NCI-H2081 treated with DMSO at 0.1 percent for 48 hours (cell line): ENCODE measurements at places on chromosomes 5 and 9.
A peak's percentile ranks its signal among the peaks of the same experiment; 100 is the strongest.

GRCh38 chr9:13444245-13445102, 165.0 kb upstream of the MPDZ start:
- no peak for DNase-seq

DNA sequence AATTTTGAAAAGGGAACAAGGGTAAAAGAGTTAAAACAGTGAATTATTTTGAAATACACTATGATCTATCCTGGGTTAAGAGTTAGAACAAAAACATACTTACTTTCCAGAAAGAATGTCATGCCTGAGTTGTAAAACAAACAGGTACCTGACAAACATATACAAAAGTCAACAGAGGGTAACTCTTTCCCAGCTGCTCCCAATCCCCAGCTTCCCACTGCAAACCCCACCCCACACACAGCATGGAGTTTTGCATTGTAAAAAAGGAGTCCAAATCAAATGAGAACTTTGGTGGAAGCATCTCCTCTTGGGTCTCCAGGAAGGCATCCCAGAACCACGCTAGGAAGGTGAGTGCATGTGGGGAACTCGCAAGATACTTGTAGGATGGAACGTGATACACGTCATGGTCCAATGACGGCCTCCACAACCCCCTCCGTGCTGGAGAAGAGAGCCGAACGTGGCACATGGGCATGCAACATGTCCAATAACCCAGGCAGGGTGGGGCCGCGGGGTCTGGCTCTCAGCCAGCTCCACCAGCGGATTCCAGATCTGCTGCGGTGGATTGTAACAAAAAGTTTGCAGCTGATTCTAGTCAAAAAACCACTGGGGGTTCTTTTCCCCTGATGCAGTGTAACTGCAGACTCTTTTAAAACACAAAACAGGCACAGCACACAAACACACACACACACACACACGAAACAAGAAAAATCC, 55.8 kb downstream of the EPB41L4B start:
- DNase-seq: no peak

DNA sequence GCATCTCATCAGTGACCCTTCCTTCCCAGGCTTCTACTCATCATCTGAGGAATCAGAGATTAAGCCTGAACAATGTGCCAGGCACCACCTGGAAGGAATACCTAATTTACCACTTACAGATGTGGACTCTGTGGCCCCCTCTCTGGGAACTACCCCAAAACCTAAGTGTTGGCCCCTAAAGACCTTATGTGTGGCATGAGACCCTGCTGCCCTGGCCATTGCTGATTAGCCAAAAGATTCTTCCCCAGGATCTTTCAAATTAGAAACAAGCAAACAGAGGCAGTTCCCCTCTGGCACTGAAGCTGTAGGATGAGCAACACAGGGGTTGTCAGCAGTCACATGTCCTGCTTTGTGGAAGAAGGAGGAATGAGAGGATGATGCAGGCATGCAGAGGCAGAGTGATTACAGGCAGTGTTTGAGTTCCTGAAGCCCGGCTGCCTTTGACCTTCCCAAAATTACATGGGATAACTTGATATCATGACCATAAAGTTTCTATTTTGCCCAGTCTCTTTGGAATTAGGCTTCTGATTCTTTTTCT, 10.6 kb downstream of the SPINK4 start:
- DNase-seq: no peak

- DNase-seq: no peak
Measured at GRCh38 chr5:60207040-60207439, 313.5 kb upstream of the PDE4D start.

- no peak for DNase-seq
Measured at GRCh38 chr5:54281960-54282692, 28.2 kb downstream of the ARL15 start.

- DNase-seq: no peak
Measured at GRCh38 chr5:176732736-176733405, 77.5 kb upstream of the UNC5A start.

DNA sequence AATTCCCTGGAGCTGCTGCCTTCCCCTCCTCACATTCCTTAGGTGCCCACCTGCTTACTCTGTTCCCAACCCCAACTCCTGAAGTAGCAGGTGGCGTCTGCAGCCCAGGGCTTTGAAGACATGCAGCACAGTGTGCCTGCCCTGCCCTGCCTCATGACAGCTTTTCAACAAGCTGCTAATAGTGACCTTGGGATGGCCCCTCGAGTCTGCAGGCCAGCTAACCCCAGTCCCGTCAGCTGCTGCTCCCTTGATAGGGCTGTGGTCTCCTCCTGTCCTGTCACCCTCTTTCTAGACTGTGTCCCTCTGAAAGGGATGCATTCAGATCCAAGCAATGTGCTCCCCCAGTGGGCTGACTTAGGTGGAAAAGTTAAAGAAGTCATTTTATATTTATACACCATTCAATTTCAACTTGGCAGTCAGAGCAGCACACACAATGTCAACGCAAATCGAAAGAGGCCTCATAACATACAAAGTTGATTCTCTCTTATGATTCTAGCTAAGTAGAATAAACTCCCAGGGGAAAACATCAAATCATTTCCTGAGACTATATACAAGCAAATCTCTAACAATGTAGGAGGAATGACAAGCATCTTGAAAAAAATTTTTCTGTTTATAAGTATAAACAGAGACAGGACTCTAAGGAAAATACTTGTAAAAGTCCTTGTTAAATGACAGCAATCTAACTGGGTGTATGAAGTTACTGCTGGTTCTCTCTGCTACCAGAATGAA, 37.9 kb downstream of the ADRB2 start:
- no peak for DNase-seq

DNA sequence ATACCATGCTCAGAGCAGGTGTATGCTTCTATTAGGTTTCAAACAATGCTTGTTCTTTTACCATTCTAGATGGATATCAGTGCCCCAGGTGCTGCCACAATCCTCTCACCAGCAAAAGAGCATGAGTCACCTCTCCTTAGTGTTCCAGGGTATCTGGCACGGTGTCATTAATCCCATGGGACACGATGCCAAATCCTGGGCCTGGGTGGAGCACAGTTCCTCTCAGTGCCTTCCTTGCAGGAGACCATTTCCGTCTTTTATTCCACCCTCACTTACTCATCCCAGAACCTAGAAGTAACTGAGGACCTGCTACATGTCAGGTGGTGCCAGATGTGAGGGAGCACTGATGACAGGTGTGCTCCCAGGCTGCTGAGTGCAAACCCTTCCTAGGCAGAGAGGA, 1.3 kb upstream of the OR13J1 start:
- DNase-seq: no peak

DNA sequence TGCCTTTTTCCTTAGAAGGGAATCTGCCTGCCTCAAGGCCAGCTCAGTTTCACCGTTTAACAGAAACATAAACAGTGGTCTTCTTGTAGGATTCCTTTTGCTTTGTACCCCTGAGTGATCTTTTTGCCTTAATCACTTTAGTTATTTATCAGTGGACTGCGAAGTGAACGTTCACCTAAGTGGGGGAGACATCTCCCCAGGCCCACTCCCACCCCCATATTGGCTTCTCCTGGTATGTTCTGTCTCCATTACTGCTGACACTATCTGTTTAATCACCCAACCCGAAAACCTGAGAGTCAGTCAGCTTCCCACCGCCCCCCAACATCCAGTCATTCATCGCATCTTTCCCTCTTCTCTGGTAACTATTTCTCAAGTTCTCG, 1.4 kb downstream of the SKP2 start:
- DNase-seq: no peak

DNA sequence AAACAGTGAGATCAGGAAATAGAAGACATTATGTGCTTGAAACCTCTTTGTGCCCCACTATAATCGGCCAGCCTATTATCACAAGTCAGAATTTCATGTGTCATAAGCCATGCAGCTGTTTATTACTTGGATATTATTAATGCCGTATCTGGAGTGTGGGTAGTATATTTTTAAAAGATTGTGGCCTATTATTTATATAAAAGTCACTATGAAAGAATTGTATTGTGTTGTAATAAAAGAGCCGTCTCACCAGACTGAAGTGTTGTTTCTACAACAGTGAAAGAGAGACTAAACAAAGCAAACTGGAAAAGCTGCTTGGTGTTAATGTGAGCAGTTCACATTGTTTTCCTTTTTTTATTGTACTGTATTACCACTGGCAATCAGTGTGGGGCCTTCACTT, 449.1 kb downstream of the PSAT1 start:
- DNase-seq: peak; percentile 39

DNA sequence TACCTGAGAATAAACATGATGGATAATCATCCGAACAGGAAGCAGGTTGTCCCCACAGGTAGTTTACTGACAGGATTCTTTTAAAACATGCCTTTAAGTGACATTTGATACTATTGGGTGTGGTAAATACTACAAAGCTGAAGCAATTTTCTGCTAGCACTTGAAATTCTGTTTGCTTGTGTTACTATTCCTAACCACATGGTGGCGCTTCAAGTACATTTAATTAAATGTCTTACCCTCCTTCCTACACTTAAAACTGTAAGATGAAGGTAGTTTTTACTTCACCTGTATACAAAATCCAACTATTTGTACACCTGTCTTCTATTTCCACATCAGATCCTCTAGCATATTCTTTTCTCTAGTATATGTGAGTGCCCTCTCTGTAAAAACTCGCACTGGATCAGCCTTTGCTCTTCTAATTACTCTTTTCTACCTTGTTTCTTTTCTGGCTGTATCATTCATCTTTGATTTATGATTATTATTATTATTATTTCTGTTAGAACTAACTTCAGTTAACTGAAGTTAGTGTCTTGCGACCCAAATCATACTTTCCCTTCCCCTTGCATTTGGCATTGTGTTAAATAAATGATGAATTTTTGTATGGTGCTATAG, 18.4 kb downstream of the SLC25A46 start:
- no peak for DNase-seq

- no peak for DNase-seq
Measured at GRCh38 chr9:71647094-71647591, 121.2 kb downstream of the CEMIP2 start.

GRCh38 chr5:126341906-126342630, 81.1 kb upstream of the GRAMD2B start:
- DNase-seq: no peak

GRCh38 chr5:132489871-132490483, 596 bp downstream of the IRF1 start:
- no peak for DNase-seq

DNA sequence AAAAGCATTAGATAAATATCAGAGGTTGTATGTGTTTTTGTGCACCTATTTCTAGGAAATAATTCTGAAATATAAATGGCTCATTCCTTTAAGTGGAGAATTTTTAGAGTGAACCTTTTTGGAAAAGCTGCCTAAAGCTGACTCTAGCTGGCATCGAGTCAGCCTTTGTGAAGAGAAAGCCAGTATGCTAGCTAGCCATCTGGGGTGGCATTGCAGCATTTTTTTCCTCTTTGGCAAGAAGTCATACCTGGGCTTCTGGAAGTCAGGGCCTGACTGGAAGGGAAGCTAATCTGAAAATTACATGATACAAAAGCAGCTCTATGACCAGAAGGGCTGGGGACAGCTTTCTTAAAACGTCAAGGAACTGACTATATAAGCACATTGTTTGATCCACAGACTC, 19.7 kb downstream of the ANP32B start:
- no peak for DNase-seq

GRCh38 chr5:168097876-168098653, 193.4 kb upstream of the WWC1 start:
- no peak for DNase-seq

- DNase-seq: no peak
Measured at GRCh38 chr5:55096182-55096581, 6.3 kb upstream of the GZMA start.

DNA sequence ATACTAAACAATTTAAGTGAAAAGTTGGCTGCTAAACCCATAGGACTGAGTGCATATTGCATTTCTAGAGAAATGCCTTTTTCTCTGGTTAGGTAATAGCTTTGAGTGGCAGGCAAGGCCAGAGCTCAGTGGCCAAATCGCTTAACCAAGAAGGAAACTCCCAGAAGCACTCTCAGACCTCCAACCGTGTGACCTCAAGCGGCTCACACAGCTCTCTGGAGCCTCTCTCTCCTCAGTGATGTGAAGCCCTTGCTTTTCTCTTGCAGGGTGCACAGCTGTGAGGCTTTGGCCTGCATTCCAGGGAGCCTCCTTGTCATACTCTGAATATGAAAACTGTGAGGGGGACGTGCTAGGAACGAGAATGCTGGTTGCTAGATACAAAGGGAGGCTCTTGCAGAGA, 106.7 kb downstream of the INSYN2B start:
- no peak for DNase-seq

- DNase-seq: no peak
Measured at GRCh38 chr5:176528761-176529115, 8.5 kb downstream of the RNF44 start.

DNA sequence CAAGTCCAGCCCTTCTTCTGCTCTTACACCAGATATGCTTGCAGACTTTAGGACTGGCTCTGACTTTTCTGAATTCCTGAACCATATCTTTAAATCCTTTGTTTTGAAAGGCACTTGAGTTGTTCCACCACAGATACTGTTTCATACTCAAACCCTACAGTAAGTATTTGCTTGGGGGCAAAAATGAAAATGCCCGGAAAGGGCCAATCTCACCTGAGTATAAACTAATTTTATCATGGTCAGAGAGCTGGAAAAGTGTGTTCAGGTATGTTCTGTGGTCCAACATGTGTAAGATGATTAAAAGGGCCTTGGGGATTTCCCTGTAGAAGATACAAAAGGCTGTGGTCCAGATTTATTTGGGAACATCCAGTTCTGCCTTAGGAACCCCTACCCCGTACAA, 225.2 kb downstream of the MAN2A1 start:
- DNase-seq: no peak

- no peak for DNase-seq
Measured at GRCh38 chr5:37490120-37490810, 111.1 kb downstream of the WDR70 start.

DNA sequence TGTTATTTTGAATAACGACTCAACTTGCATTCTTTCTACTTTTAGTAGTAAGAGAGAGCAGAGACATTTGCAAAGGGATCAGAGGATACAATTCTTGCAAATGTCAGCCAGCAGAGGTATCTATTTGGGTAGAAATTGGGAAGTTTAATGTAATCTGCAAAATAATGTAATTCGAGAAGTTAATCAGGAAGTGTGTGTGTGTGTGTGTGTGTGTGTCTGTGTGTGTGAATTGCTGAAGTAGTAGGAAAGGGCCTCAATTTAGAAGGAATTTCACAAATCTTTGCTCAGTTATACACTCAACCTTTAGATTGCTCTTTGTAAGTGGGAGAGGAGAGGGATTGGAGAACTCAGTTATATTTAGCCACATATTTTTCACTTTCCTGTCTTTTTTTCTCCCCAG, 11.0 kb upstream of the IFNA1 start:
- no peak for DNase-seq

- DNase-seq: no peak
Measured at GRCh38 chr9:135067096-135067710, 20.3 kb upstream of the OLFM1 start.

DNA sequence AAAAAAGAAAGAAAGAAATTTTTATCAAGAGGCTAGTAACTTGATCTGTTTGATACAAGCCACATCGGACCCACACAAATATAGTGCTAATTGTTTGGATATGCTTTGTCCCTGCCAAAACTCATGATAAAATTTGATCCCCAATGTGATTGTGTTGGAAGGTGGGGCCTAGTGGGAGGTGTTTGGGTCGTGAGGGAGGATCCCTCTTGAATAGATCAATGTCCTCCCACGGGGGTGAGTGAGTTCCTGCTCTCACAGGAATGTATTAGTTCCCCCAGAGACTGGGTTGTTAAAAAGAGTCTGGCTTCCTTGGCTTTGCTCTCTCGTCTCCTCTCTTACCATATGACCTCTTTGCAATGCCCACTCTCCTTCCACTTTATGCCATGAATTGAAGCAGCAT, 80.6 kb upstream of the CPLX2 start:
- no peak for DNase-seq

GRCh38 chr5:90480699-90481098, 6.0 kb downstream of the POLR3G start:
- DNase-seq: no peak
